ENCODE measurements at places on chromosomes 12 and 14.
A peak's percentile ranks its signal among the peaks of the same experiment; 100 is the strongest.

DNA sequence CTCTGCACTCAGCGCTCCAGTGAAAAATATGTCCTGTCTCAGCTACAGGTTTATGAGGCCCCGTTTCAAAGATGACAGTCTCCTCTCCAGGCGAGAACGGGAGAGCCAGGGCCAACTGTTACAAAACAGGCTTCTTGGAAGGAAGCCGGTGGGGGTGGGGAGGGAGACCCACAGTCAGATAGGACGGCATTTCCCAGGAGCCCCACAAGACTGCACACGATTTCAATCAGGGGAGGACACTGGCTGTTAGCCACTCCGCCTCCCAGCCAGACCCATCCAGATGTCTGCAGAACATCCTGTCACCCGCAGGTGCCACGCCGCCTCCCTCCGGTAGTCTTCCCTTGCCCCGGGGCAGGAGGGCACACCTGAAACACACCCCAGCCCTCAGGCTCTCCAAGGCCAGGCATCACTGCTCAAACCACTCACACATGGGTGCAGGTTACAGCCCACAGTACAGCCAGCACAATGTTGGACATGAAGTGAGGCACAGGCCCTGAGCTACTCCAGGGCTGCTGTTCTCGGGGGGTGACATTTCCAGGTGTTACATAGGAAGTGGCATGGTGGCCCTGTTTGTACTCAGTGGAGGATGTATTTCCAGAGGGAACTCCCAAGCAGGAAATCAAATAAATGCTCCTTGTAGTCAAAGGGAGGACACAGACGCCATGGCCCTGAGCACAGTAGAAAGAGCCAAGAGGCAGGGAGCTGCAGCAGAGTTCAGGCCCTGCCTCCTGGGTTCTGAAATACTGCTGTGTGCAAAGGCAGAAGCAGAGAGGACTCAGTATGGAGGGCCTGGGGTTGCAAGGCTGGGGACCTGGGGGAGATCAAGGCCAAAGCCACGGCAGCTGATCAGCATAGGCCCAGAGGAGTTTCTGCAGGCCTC, 138.1 kb downstream of the BCL11B start:
- DNase-seq, result no peak

DNA sequence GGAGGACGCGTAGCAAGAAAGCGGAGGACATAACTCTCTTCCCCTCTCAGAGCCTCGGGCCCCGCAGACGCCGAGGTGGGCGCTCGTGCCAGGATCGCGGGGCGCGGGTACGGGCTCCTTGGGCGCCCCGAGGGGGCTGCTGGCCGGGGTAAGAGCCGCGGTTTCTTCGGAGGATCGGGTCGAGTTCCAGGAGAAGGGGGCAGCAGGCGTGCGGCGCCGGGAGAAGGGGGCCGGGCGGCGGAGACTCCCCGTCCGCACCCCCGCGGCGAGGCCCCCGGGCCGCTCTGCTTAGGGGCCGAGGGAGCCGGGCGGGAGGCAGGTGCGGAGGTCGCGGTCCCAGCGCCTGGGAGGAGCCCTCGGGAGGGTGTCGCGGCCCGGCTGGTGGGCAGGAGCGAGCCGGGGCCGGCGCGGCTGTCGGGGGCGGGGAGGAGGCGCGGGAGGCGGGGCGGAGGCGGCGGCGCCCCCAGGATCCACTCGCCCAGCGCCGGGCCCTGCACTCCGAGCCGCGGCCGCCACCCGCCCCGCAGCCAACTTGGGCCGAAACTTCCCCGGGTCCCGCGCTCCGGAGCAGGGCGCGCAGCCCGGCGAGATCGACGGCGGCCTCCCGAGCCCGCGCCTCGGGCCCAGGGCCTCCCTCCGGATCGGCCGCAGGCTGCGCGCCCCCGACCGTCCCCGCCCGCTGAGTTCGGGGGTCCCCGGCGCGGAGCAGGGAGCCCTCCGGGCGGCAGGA, 64.4 kb downstream of the FBXL14 start:
- no peak for DNase-seq

DNA sequence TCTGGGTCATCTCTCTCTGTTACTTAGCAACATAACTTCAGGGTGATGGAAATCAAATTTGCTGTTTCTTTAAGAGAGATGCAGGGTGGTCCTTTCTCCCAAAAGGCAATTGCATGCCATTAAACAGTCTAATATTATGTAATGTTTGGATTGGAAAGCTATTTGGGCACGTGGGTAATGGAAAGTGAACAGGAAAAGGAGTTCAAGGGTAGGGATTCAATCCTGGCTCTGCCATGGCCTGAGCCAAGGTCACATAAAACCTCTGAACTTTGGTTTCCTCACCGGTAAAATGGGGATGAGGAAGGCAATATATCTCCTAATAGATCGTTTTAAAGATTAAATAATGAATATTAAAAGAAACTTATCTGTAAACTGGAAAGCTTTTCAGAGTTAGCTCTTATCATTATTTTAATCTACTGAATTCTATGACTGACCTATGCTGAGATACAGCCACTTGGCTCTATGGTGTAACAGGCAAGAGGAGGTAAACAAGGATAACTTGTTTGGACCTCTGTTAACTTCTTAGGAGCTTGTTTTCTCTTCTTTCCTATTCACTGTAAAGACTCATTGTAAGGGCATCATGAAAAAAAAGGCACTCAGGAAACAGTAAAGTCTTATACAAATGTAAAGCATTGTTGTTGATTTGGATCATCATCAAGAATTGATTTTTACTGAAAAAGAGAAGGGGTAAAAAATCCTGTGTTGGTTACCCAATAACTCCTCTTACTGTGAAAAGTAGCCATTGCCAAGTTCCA, 55.7 kb upstream of the OVCH1 start:
- no peak for DNase-seq

DNA sequence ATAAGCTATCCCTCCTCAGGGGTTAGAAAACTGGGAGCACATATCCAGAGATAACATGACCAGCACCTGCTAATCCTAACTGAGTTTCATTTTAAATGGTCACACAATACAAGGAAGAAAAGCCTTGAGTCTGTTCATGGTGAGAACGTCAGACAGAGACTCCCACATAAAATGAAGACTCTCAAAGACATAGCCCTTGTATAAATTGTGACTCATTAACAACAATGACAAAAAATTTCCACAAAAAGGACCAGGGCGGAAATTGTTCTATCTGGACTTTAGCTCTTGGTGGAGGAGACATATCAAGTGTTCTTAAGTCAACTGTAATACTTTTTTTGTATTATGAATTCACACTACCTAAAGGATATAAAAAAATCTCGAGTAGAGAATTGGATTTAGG, 313.7 kb upstream of the DCN start:
- no peak for DNase-seq

- DNase-seq, result peak; percentile 80
Observed at GRCh38 chr12:96198965-96199364, 4.8 kb downstream of the ELK3 start.

DNA sequence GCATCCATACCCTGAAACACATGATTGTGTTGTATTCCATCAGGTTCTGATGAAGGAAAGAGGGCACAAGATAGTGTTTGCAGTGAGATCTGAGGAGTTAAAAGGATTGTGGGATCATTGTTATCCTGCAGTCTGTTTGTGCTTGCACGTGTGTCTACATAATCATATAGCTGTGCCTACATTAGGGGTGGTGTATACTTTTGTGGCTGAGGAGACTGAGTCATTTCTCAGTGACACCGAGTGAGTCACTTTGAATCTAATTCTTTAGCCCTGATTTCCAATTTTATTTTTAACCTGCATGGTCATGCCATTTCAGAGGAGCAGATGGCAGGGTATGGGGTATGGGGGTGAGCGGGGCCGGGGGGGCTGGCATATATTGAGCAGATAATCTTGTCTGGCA, 133.2 kb downstream of the ANO4 start:
- no peak for DNase-seq

GRCh38 chr14:51073731-51074130, 21.2 kb downstream of the TRIM9 start:
- no peak for DNase-seq

DNA sequence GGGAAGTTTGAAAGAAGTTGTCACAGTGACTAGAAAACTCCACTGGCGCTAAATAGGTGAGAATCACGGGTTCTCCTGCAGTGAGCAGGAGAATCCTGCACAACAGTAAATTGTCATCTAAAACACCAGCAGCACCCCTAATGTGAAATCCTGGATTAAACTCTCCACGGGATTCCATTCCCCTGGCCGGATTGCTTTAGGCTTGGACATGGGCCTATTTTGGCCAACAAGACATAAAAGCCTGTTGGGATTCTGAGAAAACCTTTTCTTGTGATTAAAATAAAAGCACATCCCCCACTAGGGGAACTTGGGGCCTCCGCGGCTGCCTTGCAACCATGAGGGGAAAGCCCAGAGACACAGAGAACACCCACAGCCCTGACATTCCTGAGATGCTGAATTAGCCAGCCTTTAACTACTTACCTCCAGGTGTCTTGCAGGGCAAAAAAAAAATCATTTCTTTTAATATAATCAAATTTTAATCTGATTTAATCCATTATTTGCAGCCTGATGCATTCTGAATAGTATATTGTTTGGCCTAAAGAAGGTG, 21.0 kb upstream of the TSPAN11 start:
- no peak for DNase-seq

GRCh38 chr12:54024127-54024526, 4.1 kb upstream of the HOXC6 start:
- DNase-seq, result no peak

- DNase-seq, result no peak
Observed at GRCh38 chr12:7905071-7905470, 30.9 kb downstream of the SLC2A3 start.

DNA sequence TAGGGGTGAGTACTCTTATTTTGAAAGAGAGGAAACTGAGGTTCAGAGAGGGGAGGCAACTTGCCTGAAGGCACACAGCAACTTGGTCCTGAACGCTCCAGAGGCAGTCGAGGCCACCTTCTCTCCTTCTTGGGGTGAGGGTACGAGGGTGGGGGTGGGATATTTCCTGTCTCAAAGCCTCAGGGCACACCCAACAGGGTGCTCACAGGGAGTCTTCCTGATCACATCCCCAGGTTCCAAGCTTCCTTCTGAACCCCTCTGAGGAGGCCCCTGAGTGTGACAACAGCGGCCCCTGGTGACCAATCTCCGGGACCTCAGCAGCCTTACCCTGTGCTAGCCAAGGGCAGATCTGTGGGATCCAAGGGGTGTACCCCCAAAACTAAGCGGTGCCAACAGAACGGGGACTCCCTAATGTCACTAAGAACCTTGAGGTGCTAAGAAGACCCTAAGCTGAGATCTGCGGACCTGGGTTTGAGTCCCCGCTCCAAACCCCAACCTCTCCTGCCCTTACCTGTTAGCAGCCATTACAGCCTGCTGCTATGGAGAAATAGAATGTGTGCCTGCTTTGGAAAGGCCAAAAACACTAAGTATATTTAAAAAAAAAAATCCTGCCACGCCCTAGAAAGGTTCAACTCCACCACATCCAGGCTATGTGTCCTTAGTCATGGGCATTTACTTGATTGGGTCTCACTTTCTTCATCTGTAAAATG, 57.9 kb downstream of the TRPV4 start:
- peak; percentile 64 for DNase-seq

DNA sequence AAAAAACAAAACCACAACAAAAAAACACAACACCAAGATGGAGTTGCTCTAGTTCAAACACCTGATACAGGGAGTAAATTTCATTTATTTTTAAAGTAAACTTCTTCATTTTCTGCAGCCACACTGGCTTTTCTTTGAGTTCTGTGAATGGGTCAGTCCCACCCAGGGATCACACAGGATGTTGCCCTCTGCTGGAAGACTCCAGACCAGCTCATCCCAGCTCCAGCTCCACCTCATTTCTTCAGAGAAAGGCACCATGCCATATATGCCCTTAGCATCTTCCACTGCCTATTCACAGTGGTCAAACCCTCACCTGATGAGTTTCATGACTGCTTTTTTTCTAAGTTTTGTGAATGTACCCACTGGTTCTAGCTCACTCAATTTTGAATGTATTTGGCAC, 8.0 kb downstream of the GLIPR1 start:
- peak; percentile 24 for DNase-seq

GRCh38 chr12:123071857-123072256, 79.0 kb downstream of the PITPNM2 start:
- no peak for DNase-seq

DNA sequence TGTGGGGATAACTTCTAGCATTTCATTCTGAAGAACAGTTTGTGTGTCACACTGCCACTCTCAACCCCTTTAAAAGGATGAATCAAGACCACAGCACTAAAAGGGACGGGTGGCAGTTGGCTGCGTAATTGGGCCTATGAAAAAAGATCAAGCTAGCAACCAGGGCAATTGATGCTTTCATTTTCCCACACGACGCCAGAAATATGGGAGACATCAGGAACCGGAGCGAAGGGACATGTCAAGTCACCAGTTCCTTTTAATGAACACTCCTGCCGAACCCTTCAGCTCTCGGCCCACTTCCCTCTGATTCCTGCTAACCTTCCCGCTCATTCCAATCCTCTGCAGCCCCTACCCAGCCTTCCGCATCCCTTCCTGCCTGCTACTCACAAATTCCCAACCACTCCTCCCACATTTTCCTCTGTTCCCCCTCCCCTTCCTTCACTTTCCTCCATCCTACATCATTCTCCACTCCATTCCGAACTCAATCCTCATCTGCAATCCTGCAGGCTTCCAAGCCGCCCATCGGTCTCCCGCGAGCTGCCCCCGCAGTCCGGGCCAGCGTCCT, 753 bp downstream of the CSRNP2 start:
- peak; percentile 30 for DNase-seq

DNA sequence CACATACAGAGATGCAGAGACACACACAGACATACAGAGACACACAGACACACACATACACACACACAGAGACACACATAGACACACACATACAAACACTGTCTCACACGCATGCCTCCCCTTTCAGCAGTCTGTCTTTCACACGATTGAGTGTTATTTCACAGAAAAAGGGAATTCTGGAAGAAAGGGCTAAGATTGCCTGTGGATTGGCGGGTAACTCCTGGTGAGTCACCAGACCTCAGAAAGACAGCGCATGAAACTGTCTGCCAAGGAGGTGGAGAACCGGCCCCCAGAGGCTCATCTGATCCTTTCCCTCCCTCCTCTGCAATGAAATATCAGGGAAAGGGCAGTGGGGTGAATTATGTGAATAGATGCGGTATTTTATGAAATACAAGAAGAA, 127.2 kb upstream of the GSC start:
- DNase-seq, result no peak

DNA sequence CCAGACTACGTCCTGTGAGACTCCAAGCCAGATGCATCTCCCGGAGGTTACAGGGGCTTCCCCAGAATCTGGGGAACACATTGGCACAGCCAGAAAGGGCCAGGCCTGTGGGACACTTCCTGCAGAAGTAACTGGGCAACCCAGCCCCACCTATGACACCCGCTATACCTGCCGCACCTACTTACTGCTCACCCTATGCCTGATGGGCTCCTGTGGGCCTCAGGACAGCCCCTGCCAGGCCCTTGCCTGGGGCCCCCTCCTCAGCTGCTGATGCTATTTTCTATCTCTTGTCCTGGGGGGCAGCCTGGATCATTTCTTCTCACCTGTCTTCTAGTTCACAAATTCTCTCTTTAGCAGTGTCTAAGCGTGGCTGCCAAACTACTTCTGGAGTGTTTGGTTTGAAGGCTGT, 28.7 kb downstream of the JAG2 start:
- DNase-seq, result no peak

Measured in CD4-positive, alpha-beta T cell treated with Interleukin-2 at 100 ng/mL for 4 hours (primary cell).